ENCODE measurements at places on chromosomes 6 and 20.

GRCh38 chr6:68915586-68915985 lies 280.5 kb downstream of the ADGRB3 start:
- DNase-seq: no peak

DNA sequence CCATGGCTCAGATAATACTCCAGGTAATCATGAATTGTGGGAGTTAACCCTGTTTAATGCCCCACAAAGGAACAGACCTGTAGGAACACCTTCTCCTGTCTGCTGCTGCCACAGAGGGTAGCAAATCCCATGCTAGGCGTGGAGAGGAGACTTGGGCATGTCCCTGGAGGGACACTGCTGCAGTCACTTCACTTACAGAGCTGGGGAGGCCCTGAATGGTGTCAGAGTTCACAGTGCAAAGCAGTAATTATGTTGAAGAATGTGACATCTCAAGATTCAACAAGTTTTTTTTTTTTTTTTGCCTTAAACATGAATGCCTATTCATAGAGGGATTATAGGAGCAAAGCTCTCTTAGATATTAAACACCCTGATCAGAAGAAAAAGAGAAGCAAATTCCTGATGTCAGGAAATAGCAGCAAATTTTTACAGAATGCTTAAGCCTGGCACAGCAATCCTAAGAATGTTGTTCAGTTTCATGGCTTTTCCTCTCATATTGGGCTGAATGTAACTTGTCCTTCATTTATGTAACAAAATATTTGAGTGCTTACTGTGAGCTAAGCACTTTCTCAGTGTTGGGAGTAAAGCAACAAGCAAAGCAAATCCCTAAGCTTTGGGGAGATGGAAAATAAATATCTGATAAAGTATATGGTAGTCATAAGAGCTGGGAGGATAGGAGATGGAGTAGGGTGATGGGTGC lies 45.0 kb downstream of the CARMIL1 start:
- no peak for DNase-seq

DNA sequence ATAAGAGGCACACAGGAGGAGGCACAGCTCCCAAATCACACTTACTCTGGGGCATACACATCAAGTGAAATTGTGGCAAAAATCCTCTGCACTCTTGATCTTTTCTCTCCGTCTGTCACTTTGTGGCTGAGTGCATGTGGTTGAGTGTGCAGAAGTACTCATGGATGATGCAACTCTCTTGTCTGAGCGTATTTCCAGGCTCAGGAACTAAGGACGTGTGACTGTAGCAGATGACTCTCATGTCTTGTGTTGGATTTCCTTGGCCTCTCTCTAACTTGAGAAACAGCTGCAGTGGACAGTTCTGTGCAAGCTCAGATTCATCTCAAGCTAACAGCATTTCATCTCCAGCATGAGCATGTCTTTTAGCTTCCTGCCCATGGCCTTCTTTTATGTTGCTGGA lies 245.4 kb upstream of the FLRT3 start:
- no peak for DNase-seq

DNA sequence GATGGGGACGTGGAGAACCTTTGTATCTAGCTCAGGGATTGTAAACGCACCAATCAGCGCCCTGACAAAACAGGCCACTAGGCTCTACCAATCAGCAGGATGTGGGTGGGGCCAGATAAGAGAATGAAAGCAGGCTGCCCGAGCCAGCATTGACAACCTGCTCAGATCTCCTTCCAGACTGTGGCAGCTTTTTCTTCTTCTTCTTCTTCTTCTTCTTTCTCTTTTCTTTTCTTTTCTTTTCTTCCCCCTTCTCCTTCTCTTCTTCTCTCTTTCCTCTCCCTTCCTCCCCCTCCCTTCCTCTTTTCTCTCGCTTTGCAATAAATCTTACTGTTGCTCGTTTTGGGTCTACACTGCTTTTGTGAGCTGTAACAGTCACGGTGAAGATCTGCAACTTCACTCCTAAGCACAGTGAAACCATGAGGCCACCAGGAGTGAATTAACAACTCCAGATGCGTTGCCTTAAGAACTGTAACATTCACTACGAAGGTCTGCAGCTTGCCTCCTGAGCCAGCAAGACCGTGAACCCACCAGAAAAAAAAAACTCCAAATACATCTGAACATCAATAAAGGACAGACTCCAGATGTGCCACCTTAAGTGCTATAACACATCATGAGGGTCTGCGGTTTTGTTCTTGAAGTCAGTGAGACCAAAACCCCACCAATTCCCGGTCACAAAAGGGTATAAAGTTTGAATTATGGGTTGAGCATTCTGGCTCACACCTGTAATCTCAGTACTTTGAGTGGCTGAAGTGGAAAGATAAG lies 19.6 kb upstream of the SERPINB1 start:
- no peak for DNase-seq

GRCh38 chr20:645318-646106 lies 7.5 kb downstream of the SRXN1 start:
- DNase-seq: peak; percentile 75

GRCh38 chr6:36786055-36786675 lies 53.1 kb downstream of the CPNE5 start:
- DNase-seq: no peak

- no peak for DNase-seq
Measured at GRCh38 chr6:135568379-135568778, 70.8 kb upstream of the AHI1 start.

GRCh38 chr6:99030915-99031314 lies 83.2 kb upstream of the FBXL4 start:
- DNase-seq: no peak

DNA sequence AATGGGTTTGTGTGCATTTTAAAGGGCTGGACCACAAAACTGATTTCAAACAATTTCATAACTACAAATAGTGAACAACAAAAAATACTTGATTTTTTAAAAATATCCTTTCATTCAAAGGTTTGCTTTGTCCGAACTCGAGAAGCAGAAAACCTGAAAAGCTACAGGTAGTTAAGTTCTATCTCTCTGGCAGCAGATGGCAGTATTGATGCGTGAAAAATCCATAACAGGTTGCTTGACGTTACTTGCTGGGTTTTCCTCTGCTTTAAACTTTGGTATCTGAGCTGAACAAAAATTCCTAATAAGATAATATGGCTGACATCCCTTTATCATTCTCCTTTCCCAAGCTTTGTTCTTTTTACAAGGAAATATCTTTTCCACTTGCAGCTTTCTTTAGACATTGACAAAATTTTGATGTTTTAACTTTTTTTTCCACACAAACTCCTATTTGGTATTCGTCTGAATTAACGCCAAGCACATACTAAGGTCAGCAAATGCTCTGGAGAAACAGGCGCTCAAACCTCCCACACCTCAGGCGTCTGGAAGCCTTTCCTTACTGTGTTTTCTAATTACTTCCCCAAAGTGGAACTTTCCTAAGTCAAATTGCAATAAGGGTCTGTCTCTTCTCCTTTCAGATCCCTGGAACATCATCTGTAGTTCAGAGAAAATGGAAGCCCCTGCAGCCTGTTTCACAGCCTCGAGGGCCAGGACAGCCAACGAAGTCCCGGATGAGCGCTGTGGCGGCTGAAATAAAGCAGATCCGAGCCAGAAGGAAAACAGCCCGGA lies 50.3 kb upstream of the GFRAL start:
- peak; percentile 45 for DNase-seq

GRCh38 chr6:166636191-166636933 lies 9.3 kb upstream of the RPS6KA2 start:
- DNase-seq: no peak

DNA sequence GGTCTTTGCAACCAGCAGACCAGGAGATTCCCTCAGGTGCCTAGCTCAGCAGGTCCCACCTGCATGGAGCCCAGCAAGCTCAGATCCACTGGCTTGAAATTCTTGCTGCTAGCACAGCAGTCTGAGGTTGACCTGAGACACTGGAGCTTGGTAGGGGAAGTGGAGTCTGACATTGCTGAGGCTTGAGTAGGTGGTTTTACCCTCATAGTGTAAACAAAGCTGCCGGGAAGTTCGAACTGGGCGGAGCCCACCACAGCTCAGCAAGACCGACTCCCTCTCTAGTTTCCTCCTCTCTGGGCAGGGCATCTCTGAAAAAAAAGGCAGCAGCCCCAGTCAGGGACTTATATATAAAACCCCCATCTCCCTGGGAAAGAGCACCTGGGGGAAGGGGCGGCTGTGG lies 34.3 kb downstream of the PRSS35 start:
- peak; percentile 26 for DNase-seq

GRCh38 chr20:44959082-44959637 lies 1.0 kb downstream of the TOMM34 start:
- DNase-seq: peak; percentile 45

DNA sequence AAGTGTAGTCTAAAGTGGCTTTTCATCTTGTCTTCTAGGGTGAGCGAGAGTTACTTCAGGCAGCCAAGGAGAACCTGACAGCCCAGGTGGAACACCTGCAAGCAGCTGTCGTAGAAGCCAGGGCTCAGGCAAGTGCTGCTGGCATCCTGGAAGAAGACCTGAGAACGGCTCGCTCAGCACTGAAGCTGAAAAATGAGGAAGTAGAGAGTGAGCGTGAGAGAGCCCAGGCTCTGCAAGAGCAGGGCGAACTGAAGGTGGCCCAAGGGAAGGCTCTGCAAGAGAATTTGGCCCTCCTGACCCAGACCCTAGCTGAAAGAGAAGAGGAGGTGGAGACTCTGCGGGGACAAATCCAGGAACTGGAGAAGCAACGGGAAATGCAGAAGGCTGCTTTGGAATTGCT lies 27.1 kb downstream of the C20orf173 start:
- DNase-seq: no peak

DNA sequence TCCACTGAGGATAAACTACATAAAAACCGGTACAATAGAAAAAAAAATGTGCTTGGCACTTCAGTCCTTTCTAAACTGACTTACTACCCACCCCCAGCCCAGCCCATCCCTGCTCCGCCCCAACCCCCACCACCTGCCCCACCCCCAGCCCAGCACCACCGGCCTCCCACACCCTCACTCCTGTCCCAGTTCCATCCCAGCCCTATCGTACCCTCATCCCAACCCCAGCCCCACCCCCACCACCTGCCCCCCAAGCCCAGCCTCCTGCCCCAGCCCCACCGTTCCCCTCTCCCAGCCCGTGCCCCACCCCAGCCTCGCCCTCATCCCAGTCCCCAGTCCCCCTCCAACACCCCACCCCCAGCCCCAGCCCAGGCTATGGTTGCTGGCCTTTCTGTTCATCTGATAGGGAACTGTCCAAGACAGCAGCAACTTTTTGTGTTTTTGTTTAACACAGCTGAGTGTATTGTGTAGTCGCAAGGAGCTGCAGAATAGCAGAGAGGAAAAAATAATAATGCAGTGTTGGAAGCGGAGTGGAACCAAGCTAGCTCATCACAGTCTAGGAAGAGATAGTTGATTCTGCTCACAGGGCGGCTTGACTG lies 61.9 kb downstream of the SASH1 start:
- DNase-seq: no peak

DNA sequence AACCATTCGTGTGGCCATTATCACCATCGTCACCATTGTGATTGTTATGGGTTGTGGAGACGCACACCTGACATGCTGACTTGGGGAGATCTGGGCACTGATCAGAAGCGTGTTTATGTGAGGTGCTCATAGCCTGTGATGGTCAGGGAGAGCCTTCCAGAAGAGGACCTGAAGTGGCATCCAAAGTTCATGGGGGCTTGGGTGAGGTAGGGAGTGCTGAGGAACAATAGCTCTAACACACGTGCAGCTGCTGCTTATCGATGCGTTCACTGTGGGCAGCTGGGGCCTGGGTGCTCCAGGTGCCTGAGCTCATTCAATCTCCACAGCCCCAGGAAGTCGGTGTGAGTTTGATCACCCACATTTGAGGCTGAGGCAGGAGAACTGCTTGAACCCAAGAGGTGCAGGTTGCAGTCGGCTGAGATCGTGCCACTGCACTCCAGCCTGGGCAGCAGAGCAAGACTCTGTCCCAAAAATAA lies 227.3 kb downstream of the PREX1 start:
- DNase-seq: no peak

- DNase-seq: no peak
Measured at GRCh38 chr20:63132131-63132714, 83.7 kb downstream of the YTHDF1 start.

GRCh38 chr6:137150072-137150471 lies 23.4 kb downstream of the IL22RA2 start:
- DNase-seq: no peak

GRCh38 chr6:4172368-4172767 lies 37.0 kb upstream of the ECI2 start:
- DNase-seq: no peak

DNA sequence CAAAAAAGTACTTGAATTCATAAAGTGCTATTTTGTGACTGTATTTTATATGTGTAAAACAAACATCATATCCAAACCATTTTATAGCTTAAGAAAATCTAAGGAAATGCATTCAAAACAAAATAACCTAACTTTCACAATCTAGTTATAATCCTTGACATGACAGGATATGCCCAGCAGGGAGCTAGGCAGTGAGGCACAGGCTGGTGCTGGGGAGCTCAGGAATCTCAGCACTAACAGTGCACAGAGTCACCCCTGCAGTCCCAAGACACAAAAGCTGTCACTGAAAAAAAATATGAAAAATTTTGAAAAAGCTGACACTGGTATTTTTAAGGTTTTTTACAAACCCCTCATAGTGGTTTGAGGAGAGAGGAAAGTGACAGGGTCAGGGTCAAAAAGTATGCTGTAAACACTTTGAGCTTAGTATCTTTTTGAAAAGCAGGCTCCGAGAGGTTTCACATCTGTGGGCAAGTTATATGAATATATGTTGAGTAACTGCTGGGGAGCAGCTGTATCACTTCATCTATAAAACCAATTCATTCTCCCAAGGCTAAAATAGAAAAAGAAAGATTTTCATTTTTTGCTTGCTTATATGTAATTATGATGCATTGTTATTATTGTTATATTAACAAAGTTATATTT lies 24.1 kb downstream of the LGSN start:
- no peak for DNase-seq

- DNase-seq: peak; percentile 31
Measured at GRCh38 chr6:3803627-3804468, 45.3 kb upstream of the FAM50B start.

DNA sequence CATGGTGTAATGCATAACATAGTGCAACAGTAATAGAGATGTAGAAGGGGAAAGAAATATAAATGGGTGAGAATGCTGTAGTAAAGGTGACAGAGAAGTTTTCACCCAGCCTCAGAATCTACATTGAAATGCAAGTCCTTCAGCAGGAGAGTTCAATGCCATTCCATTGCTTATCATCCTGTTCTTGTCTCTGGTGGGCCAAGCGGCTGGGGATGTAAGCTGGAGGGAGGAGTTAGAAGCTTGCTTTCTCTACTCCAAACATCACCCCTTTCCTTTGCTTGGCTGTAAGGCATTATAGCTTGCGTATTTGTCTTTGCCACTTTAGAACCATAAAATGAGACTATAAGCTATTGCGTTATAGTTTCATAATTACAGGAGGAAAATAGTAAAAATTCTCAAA lies 2.2 kb upstream of the FUT9 start:
- DNase-seq: no peak

GRCh38 chr6:34020807-34021553 lies 124.9 kb downstream of the GRM4 start:
- DNase-seq: no peak
